Activated CD4-positive, CD25-positive, alpha-beta regulatory T cell treated with anti-CD3 and anti-CD28 coated beads, Interleukin-2, amount 50 U/mL, for 24 hours (primary cell): ENCODE measurements at places on chromosomes 12 and 14.

GRCh38 chr14:21072031-21072473, 1.9 kb downstream of the ARHGEF40 start:
- ATAC-seq, result no peak

GRCh38 chr14:90808759-90809529, 7.3 kb downstream of the TTC7B start:
- ATAC-seq, result no peak

DNA sequence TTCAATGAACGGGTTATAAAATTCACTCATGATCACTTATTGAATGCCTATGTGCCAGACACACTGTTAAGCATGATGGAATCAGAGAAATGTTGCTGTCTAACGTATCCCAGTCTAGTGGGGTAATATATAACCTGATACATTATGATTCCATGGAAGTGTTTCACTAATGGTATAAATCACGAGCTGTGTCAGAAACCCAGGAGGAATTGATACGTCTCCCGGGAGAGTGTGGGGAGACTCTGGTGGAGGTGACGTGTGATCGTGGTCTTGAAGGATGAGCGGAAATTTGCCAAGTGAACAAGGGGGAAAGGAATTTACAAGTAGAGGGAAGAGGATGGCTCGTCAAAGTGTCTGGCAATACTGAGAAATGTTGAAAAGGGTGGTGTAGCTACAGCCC, 26.5 kb downstream of the MANSC1 start:
- no peak for ATAC-seq

- ATAC-seq, result no peak
Measured at GRCh38 chr12:49058366-49059044, 2.1 kb downstream of the KMT2D start.

GRCh38 chr14:102020058-102020971, 55.9 kb downstream of the DYNC1H1 start:
- peak; percentile 91 for ATAC-seq

GRCh38 chr12:52580496-52580895, 6.9 kb upstream of the KRT74 start:
- no peak for ATAC-seq

DNA sequence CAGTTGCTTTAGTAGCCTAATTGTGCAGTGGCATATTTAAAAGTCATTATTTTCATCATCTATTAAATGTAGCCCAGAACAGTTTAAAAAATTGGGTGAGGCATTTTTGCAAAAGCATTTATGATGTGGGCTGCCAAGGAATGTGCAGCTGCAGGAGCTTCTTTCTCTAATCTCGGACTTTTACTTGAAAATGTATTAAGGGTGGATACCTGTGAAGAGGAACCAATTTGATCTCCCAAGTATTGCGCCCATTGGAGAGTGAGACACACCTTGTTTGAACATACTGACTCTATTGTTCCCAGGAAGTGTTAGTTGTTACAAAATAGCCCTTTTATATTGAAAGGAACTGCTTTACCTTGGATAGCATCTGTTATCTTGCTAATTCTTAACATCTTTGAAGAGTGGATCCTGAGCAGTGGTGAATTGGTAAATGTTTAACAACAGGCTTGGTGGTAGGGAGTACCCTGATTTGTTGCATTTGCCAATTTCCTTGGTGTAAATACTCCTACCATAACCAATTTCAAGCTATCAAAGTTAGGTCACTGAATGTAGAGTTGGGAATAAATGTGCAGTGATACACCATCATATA, 42.5 kb upstream of the HMGA2 start:
- ATAC-seq, result no peak

- ATAC-seq, result no peak
Measured at GRCh38 chr12:41663598-41664265, 475.6 kb downstream of the PDZRN4 start.

DNA sequence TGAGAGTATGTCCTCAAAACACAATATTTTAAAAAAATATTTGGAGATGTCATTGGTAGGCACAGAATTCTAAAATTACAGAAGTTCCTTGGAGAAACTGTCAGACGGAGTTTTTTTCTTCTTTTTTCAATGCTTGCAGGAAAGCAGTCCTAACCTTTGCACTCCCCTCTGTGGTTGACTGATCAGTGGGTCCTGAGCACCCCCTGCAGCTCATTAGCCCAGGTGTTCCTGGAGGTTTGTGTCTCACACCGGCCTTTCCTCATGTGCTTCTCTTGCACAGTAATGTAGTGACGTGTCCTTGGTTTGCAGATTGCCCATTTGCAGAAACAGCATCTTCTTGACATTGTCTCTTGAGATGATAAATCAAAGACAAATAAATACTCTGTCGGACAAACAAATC, 513.0 kb downstream of the TMEM121 start:
- ATAC-seq, result peak; percentile 73

DNA sequence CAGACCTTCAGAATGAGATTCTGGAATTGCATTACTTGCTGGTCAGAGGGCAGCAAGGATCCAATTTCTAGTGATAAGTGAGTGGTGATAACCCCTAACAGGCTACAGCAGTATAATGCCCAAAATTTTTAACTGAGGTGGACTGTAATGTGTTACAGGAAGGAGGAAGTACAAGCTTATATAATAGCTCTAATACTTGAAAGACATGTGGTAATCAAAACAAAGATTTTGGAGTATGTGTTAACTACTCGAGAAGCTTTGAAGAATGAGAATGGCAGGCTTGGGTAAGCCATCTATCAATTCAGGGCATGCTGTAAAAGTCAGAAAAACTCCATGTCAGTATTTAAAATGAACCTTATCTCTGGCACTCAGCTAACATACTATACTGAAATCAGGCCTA, 70.5 kb downstream of the ANKS1B start:
- ATAC-seq, result no peak

DNA sequence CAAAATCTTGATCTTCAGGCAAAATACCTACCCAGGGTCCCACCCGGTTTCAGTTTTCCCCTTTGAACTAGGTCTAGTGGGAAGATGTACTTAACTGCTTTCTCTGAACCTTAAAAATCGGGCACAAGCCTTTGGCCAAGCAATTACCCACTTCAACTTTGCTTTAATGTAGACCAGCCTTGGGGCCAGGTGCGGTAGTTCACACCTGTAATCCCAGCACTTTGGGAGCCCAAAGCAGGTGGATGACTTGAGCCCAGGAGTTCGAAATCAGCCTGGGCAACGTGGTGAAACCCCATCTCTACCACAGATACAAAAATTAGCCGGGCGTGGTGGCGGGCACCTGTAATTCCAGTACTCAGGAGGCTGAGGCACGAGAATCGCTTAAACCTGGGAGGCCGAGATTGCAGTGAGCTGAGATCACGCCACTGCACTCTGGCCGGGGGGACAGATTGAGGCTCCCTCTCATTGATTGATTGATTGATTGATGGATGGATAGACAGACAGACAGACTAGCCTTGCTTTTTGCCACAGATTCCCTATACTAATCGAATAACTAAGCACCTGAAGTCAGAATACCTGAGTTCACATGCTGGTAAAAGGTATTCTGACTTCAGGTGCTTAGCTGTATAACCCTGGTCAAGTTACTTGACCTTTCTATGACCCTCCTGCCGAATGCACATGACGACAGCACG, 1.9 kb downstream of the CLIP1 start:
- no peak for ATAC-seq

GRCh38 chr12:56781726-56782125, 18.6 kb downstream of the HSD17B6 start:
- no peak for ATAC-seq

DNA sequence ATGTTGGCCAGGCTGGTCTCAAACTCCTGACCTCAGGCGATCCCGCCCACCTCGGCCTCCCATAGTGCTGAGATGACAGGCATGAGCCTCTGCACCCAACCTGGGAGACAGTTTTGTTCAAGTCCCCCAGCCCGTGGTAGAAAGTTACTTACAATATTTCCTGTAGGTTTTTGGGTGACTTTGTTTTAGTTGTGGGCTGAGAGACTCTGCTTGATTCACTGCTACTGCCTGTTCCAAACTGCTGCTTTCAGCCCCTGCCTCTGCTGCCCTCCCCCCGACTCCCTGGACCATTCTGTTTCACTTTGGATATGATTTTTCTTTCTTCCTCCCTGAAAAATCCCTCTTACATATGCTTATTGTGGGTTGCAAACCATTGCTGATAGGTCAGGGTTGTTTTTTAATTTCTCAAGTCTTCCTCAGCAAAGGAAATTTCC, 13.4 kb upstream of the PCNX1 start:
- peak; percentile 25 for ATAC-seq

DNA sequence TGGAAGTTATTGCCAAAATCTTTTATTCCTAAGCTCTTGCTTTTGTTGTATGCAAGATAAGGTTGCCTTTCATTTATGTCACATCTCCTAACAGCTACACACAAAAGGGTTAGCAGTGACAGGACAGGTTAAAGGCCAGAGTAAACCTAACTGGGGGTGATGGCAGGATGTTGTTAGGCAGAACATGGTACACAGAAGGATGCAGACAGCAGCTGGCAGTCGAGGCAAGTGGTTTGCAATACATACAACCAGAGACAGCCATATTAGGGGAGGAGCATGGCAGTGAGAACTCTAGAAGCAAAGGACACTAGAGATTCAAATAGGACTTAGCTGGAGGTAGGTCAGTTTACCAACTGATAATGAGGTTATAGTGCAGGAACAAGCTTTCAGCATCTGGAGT, 2.7 kb upstream of the ABCD2 start:
- ATAC-seq, result no peak

DNA sequence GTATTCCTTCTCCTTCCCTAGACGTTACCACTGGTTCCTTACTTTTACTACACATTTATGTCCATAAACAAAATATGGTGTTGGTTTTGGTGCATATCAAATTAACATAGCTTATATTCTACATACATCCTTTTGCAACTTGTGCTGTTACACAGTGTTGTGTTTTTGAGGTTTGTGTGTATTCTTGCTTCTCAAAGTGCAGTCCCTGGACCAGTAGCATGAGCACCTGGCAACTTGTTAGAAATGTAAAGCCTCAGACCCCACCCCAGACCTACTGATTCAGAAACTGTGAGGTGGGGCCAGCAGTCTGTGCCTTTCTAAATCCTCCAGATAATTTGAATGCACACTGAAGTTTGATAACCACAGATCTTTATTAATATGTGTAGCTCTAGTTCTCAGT, 65.9 kb downstream of the RNFT2 start:
- no peak for ATAC-seq

- ATAC-seq, result no peak
Measured at GRCh38 chr12:12507121-12507520, 55.5 kb downstream of the DUSP16 start.

GRCh38 chr14:58598804-58599525, 38.8 kb upstream of the DACT1 start:
- ATAC-seq, result no peak

GRCh38 chr12:77113971-77114370, 48.6 kb upstream of the E2F7 start:
- no peak for ATAC-seq

- ATAC-seq, result no peak
Measured at GRCh38 chr12:5123921-5124320, 80.2 kb downstream of the KCNA5 start.

GRCh38 chr12:9107542-9107873, 8.2 kb downstream of the A2M start:
- no peak for ATAC-seq

DNA sequence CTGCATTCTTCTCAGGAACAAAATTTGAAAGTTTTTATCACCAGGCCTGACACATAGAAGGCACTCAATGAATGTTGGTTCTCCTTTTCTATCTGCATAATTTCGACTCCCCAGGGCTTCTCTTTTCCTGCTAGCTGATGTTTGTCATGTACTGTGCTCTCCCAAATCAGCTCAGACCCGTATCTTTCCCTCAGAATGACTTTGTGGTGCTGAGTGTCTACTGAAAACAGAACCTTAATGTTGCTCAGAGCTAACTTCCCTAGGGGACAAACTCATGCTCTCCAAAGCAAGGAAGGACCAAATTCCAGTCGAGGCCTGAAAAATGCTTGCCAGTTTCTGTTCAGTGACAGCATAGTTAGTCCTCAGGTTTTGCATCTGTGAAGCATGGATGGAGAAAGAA, 1.9 kb downstream of the ARHGDIB start:
- ATAC-seq, result no peak

DNA sequence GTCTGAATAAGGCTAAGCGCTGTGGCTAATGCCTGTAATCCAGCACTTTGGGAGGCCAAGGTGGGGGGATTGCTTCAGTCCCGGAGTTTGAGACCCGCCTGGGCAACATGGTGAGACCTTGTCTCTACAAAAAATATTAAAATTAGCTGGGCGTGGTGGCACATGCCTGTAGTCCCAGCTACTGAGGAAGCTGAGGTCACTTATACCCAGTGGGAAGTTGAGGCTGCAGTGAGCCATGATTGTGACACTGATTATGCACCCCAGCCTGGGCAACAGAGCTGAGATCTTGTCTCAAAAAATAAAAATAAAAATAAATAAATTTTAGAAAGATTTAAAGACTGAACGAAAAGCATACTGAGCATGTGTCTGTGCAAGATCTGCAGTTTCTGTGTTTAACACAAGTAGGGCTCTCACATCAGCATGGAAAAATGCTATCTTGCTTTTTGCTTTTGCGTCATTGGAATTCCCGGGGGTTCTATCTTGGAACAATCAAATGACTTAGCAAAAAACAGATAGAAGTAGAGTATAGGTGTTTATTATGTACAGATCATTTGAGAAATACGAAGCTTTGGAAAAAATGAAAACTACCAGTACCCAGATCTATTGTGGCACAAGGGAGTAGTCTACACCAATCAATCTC, 161.9 kb downstream of the CAPZA3 start:
- no peak for ATAC-seq

GRCh38 chr12:100962086-100962712, 167.6 kb downstream of the ANO4 start:
- no peak for ATAC-seq

DNA sequence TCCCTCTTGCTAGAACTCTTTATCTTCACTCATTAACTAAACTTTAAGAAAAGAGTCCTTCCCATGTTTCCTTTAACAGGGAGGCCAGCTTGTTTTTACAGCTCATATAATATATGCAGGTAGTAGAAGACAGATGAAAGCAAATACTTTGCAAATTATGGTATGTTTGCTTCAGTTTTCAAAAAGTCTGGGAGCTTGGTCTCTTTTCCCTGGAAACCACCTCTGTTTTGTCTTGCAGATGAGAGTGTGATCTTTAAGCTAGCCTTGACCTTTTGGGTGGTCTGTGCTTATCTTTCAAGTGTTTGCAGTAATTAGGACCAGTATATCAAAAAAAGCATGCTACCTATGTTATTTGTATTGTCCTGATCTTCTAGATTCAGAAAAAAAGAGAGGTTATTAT, 62.7 kb downstream of the ERC1 start:
- ATAC-seq, result no peak

DNA sequence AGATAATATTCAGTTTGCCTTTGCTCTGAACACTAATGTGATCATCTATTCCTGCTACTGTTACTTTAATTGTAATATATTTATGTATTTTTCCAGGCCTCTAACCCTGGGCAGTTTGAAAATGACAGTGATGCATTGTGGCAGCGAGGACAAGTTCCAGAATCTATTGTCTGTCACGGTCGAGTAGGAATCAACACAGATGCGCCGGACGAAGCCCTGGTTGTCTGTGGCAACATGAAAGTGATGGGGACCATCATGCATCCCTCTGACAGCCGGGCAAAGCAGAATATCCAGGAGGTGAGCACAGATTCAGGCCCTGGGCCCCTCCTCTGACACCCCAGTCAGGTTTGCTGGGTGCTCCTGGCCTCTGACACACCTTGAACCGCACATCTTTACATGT, 78.5 kb downstream of the MYRFL start:
- ATAC-seq, result no peak

GRCh38 chr12:52256584-52256935, 17.9 kb upstream of the KRT86 start:
- ATAC-seq, result no peak

- no peak for ATAC-seq
Measured at GRCh38 chr14:24196071-24197055, 1.1 kb upstream of the TM9SF1 start.

GRCh38 chr14:25252793-25253192, 202.8 kb upstream of the STXBP6 start:
- no peak for ATAC-seq
